Left ventricle myocardium superior (tissue), 1 donor: ENCODE measurements at places on chromosomes 16 and 17. TPM values are rescaled to one million over a fixed set of nuclear protein-coding genes. Genes with fewer than 3 reads are reported as not detected.

DNA sequence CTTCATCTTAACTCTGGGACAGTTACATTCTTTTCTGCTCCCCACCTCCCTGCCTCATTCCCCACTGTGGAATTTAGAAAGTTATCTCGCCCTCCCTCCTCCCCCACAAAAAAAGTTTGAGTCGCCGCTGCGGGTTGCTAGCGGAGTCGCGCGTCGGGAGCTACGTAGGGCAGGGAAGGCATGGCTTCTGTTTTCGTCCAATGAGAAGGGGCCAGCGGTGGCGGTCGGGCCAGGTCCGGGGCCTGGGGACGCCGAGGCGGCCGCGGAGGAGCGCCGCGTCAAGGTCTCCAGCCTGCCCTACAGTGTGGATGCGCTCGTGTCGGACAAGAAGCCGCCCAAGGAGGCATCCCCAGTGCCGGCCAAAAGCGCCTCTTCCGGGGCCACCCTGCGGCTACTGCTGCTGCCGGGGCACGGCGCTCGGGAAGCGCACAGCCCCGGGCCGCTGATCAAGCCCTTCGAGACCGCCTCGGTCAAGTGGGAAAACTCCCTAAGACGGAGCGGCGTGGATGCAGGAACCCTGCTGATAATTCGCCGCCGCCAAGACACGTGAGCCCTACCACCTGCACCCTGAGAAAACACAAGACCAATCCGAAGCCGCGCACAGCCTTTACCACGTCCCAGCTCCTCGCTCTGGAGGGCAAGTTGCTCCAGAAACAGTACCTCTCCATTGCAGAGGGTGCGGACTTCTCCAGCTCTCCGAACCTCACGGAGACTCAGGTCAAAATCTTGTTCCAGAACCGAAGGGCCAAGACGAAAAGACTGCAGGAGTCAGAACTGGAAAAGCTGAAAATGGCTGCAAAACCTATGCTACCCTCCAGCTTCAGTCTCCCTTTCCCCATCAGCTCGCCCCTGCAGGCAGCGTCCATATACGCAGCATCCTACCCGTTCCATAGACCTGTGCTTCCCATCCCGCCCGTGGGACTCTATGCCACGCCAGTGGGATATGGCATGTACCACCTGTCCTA, 8.9 kb downstream of the OR4D1 start:
- DNase-seq, result peak; percentile 57

DNA sequence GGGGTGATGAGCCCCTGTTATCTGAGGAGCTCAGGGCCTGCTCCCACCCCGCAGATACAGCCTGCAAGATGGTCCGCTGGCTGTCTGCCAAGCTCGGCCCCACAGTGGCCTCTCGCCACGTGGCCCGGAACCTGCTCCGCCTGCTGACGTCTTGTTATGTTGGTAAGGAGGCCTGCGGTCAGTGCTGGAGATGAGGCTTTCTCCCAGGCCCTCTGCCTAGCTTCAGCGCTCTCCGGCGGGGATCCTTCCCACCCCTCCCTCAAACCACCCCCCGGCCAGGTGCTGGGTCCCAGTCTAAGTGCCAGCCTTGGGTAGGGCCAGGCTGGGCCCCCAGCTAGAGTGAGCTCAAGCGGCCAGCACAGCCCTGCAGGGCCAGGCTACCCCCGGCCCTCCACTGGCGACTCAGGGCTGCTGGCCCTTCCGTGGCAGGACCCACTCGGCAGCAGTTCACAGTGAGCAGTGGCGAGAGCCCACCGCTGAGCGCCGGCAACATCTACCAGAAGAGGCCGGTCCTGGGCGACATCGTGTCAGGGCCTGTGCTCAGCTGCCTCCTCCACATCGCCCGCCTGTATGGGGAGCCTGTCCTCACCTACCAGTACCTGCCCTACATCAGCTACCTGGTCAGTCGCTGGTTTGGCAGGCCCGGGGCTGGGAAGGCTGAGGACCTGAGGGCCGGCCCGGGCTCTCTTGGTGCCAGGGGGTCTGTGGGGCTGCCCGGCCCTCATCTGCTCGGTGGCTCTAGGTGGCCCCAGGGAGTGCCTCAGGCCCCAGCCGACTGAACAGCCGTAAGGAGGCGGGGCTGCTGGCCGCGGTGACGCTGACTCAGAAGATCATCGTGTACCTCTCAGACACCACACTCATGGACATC, 6.1 kb downstream of the WDR81 start:
- peak; percentile 93 for DNase-seq

KRT33A gene
- total RNA-seq, result not detected

RRAD gene
- 86.7 TPM for total RNA-seq

DNA sequence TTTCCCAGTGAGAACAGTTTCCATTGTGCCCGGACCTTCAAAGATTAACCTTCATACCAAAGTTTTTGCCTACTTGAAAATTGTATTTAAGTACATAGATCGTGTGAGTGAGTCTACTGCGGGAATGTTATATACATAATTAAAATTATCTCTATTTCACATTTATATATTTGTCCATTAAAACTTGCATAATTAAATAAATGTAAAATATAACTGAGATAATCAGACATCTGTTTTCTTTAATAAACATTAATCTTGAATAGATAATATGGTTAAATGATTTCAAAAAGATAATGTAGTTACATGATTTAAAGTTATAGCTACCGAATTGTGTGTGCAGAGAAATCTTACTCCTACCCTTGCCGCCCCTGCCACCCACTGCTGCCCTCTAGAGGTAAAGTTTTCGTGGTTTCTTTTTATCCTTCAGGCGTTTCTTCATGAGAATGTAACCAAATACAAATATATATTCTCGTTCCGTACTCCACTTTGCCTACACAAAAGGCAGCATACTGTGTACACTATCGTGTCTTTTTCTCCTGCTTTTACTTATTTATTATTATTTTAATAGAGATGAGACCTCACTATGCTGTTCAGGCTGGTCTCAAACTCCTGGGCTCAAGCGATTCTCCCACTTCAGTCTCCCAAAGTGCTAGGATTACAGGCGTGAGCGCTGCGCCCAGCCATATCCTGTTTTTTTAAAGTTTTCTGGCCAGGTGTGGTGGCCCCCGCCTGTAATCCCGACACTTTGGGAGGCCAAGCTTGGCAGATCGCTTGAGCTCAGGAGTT, 35.6 kb downstream of the RPA1 start:
- DNase-seq, result no peak

GRCh38 chr17:31136319-31136718, 41.5 kb downstream of the NF1 start:
- no peak for DNase-seq
